AG08396 (cell line): ENCODE measurements at places on chromosomes 2 and 18.
A peak's percentile ranks its signal among the peaks of the same experiment; 100 is the strongest.

GRCh38 chr2:120432293-120432975 is 86.5 kb downstream of the INHBB start:
- no peak for DNase-seq

DNA sequence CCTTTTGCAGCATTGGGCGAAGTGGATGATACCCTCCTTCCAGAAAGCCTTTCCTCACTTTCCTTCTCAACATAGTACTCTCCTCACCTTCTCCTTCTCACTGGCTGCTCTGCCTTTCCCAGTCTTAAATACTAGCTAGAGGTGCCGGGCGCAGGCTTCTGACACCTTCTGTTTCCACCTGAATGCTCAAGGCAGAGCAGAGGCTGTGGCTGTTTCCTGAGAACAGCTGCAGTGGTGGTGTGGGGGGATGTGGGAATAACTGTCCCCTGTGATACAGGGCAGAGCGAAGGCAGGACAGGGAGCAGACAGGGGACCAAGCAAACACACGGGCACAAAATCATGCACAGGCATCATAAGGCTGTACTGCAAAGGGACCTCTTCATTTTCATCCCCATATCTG is 303.1 kb downstream of the SS18 start:
- no peak for DNase-seq

DNA sequence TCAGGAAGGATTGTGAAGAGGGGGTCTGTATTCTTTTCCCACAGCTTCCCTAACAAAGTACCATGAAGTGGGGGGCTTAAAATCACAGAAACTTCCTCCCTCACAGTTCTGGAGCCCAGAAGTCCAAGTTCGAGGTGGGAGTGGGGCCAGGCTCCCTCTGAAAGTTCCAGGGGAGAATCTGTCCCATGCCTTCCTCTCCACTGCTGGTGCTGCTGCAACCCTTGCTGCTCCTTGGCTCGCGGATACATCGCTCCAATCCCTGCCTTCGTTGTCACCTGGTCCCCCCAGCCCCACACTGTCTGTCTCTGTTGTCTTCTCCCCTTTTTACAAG is 134.1 kb downstream of the DDX1 start:
- no peak for DNase-seq

GRCh38 chr2:157572725-157573124 is 55.9 kb downstream of the ACVR1C start:
- DNase-seq, result no peak

GRCh38 chr2:36271266-36271665 is 84.3 kb upstream of the CRIM1 start:
- no peak for DNase-seq

DNA sequence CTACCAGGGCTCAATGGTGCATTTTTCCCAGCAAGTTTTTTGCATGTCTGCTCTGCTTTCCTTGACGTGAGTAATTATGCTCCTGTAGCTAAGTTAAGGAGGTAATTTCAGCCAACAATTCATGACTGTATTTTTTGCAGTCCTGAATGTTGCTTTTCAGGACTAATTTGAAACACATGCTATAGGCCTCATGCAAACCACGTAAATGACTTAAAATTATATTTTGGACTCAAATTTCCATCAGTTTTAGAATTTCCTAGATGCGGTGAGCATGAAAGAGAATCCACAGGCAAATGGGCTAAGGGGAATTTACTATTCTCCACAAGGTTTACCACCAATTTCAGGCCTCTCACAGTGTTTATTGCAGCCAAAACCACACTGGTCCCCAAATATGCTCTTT is 589.9 kb upstream of the LRRTM1 start:
- no peak for DNase-seq

GRCh38 chr2:119178776-119179175 is 20.2 kb upstream of the C1QL2 start:
- no peak for DNase-seq

DNA sequence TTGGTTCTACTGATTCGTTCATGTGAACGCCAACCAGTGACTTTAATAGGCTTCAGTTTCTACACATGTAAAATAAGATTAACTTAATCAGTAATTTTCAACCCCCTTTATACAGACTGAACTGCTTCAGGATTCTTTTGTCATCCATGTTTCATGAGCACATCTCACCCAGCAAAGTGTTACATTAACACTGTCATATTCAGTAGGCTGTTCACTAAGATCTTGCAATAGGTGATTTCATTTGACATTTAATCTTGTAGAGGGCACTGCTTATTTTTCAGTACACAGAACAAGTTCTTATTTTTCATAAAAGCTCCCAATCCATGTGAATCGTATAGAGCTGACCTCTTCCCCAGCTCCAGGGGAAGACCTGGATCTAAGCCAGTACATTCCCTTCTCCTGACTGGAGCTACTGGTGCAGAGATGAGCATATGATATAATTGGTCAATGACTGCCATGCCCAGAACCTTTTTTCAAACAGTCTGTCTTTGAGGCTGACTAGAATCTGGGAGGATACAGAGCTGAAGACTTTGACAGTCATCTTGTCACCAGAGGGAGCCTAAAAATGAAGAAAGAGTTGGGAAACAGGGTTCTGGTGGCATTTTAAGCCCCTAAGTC is 72.2 kb upstream of the CHRNA1 start:
- DNase-seq, result peak; percentile 61

- peak; percentile 40 for DNase-seq
These were observed 12.0 kb downstream of the ONECUT2 start for GRCh38 chr18:57447154-57447621.

- no peak for DNase-seq
These were observed 288.1 kb upstream of the ZC3H15 start for GRCh38 chr2:186197955-186198354.

DNA sequence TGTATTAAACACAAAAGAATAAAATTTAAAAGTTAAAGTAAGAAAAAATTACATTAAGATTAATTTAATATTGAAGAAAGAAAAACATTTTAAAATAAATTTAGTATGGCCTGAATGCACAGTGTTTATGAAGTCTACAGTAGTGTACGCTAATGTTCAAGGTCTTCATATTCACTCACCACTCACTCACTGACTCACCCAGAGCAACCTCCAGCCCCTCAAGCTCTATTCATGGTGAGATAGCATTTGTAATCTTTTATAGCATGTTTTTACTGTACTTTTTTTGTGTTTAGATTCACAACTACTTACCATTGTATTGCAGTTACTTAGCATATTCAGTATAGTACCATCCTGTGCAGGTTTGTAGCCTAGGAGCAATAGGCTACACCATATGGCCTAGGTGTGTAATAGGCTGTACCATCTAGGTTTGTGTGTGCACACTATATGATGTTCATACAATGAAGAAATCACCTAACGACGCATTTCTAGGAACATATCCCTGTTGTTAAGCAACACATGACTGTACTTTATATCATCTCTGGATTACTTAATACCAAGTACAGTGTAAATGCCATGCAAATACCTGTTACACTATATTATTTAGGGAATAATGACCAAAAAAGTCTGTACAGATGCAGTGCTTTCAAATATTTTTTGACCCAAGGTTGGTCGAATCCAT is 144.0 kb upstream of the IL1R2 start:
- no peak for DNase-seq

- no peak for DNase-seq
These were observed 50.9 kb downstream of the TFCP2L1 start for GRCh38 chr2:121234144-121234543.

- DNase-seq, result peak; percentile 55
These were observed 79.9 kb upstream of the OTOS start for GRCh38 chr2:240220371-240220770.

GRCh38 chr18:75253784-75254183 is 43.2 kb downstream of the TSHZ1 start:
- DNase-seq, result no peak

GRCh38 chr2:172119089-172119488 is 16.4 kb upstream of the DLX2 start:
- DNase-seq, result no peak

DNA sequence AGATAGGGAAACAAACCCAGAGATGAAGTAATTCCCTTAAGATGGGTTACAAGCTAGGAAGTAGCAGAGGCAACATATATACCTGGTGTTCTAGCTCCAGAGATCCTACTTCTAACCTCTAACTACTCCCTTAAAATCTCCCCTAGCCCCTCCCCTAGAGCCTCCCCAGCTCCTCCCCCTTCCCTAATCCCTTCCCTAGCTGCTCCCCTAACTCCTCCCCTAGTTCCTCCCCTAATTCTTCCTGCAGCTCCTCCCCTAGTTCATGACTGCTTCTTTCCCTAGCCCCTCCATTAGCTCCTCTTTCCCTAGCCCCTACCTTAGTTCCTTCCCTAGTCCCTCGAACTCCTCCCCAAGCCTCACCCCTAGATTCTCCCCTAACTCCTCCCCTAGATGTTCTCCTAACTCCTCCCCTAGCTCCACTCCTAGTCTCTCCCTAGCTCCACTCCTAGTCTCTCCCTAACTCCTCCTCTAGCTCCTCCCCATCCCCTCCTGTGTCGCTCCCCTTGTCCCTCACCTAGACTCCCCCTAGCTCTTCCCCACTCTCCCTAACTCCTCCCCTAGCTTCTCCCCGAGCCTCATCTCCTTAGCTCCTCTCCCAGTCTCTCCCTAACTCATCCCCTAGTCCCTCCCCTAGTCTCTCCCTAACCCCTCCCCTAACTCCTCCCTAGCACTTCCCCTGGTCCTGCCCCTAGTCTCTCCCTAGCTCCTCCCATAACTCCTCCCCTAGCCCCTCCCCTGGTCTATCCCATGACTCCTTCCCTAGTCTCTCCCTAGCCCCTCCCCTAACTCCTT is 108.9 kb downstream of the CD226 start:
- DNase-seq, result no peak

DNA sequence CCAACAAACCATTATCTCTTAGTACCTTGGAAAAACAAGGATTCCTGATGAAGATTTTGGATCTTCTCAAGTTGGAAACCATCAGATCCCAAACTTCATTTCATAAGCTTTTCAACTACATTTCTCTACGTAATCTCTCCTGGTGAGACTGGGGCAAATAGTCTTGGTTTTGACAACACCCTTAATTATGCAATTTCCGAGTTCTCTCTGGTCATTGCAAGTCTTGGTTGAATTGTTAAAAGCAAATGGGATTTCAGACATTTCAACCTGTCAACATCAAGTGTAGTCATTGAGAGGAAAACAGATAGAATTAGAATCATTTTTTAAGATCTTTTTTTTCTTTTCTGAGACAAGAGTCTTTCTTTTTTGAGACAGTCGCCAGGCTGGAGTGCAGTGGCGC is 26.2 kb downstream of the KLF7 start:
- DNase-seq, result no peak

DNA sequence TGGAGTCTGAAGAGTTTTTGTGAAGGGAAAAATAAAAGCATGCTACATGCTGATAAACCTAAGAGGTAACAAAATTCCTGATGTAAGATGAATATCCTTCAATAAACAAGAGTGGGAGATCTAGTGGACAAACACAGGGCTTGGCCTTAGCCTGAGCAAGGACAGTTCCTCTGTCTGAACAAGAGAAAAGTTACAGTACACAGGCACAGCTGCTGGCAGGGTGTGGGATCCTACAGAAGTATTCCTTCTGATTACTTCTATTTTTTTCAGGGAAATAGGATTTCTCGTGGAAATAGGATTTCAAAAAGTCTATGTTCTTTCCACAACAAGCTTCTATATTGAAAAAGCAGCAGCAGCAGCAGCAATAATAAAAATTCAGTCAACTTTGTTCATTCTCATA is 54.1 kb downstream of the NBAS start:
- no peak for DNase-seq

- no peak for DNase-seq
These were observed 3.0 kb downstream of the RFTN2 start for GRCh38 chr2:197672371-197672893.

DNA sequence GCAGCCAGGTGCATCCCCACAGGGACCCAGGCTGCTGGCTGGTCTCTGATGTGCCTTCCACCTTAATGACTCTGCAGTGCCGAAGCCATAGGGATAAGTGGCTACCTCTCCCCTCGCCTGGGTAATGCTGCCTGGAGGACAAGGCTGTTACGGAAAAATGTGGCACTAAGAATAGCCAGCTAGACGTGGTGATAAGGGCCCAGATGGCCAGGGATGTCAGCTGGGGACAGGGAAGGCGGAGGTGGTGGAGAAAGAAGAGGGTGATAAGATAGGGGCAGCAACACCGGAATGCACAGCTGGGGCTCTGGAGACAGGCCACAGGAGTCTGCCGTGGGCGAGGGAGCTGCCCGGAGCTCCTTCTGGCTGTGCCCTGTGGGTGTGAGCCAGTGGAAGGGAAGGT is 170.6 kb downstream of the FHOD3 start:
- no peak for DNase-seq

- peak; percentile 20 for DNase-seq
These were observed 52.3 kb upstream of the ITGB6 start for GRCh38 chr2:160252278-160252887.

GRCh38 chr18:22711192-22711685 is 221.9 kb upstream of the RBBP8 start:
- DNase-seq, result no peak

DNA sequence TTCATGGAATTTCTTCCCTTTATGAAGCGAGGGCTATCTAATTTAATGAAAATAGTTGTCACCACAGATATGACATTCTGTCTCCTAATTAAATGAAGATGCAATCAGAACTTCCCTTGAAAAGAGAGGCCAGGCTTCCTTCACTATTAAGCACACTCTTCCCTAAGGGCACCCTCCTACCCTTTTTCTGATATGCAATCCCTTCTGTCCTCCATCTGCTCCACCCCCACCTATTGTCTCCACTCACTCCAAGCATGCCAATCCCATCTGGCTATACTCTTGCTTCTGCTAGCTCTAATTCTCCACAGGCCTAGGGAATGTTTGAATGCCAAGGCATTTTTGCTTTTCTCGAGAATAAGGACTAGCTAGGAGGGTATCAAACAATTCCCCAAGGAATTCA is 818.4 kb upstream of the FSHR start:
- no peak for DNase-seq

- no peak for DNase-seq
These were observed 162.3 kb upstream of the TRIB2 start for GRCh38 chr2:12554224-12555011.

DNA sequence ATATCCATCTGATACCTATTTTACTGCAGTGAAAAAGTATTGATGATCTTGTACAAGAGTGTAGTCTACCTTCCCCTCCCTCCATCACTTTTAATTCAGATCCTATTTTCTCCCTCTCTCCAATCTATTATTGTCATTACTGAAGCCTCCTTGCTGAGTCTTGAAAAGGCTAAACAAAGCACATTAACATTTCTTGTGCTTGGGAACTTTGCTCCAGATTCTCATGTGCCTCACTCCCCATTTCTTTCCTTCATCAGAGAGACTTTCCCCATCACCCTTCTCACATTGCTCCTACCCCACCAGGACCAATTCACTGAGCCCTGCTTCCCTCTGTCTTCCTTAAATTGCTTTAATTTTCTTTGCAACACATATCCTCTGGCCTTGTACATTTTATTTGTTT is 736.2 kb upstream of the GCFC2 start:
- no peak for DNase-seq

DNA sequence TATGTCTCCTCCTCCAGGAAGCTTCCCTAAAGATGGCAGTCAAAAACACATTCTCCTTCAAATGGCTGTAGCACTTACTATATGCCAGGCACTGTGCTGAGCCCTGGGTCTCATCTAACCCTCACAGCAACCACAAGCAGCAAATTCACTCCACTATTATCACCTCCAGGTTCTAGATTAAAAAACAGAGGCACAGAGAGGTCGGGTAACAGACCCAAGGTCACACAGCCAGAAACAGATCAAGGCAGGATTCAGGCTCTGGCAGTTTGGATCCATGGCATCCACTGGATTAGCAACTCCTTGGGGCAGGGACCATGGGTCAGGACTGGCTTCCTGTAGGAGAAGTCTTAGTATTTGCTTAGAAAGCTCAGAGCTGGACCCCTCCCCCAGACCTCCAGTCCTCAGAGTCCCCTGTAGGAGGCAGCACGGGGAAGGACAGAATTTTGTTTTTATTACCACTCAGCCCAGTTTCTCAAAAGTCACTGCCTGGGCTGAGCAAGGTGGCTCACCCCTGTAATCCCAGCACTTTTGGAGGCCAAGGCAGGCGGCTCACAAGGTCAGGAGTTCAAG is 34.4 kb downstream of the ZFP36L2 start:
- DNase-seq, result no peak
